ENCODE measurements at places on chromosomes 12 and 14.
A peak's percentile ranks its signal among the peaks of the same experiment; 100 is the strongest.

- no peak for DNase-seq
These were observed 56.0 kb downstream of the RNF34 start for GRCh38 chr12:121455766-121456420.

DNA sequence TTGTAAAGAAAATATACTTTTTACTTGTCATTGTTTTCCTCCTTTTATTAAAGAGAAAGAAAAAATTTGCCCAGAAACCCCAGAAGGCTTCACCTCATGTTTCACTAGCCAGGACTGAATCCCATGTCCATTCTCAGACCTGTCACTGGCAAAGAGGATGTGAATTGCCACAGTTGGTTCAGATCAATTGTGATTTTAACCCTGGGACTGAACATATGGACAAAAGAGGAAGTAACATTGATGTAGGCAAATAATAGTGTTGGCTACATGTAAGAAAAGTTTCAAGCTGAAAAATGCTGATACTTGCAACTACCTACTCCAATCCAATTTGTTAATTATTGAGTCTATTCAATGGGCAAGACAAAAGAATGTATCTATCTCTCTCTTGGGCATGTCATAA is 8.6 kb upstream of the CCDC196 start:
- DNase-seq = peak; percentile 25

GRCh38 chr14:95045836-95046430 is 111.4 kb downstream of the DICER1 start:
- DNase-seq = no peak

DNA sequence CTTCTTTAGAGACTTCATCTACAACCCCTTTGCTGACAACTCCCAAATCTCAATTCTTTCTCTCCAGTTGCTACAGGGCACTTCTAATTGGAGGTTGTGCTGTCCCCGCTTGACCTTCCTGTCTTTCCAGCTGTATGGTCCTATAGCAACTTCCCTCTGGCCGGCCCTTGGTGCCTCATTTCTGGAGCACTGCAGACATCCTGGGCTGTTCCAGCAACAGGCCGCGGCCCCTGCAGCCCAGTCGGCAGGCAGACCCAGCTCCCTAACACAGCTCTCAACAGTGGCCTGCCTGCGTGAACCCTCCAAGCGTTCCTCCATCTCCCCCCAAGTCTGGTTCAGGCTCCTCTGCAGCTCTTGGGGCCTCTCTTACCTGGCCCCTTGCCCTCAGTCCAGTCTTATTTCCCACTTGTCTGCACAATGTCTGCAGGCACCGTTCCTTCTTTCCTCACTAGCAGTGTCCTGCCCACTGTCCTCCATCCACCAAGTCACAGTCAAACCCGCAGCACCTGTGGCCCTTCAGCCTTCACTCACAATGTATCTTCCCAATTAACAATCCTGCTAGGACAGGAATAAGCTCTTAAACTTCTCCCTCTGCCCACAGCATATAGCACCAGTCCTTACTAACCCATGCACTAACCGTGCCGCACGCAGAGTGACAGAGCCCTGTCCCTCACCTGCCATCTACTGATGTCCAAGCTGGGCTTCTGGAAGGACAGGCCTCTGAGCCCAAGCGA is 1.6 kb upstream of the EML1 start:
- no peak for DNase-seq

GRCh38 chr12:78199926-78200325 is 369.2 kb downstream of the NAV3 start:
- DNase-seq = no peak

- DNase-seq = peak; percentile 79
These were observed 157.7 kb downstream of the TTC7B start for GRCh38 chr14:90658541-90658967.

Measured in NB4 (cell line).